Left ventricle myocardium inferior (tissue), 1 donor: ENCODE measurements at places on chromosomes 11 and 22.

- DNase-seq: no peak
Measured at GRCh38 chr11:100735949-100736675, 49.0 kb downstream of the ARHGAP42 start.

DNA sequence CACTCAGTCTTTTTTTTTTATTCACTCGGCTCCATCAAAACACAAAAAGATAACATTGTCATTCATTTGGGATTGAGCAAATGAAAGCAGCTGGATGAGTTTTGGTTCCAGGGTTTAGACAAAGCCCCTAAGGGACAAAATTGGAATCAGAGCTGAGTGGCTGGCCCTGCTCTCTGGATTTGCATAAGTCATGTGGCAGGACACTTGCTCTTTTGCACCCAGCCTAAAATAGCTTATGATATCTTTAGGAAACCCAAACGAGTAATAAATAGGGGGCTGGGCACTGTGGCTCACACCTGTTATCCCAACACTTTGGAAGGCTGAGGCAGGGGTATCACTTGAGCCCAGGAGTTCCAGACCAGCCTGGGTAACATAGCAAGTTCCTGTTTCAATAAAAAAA, 11.0 kb upstream of the TMEM121B start:
- peak; percentile 37 for DNase-seq

GRCh38 chr11:65433657-65434056, 11.1 kb downstream of the NEAT1 start:
- no peak for DNase-seq

- no peak for DNase-seq
Measured at GRCh38 chr11:10478066-10478465, 23.0 kb downstream of the AMPD3 start.

DNA sequence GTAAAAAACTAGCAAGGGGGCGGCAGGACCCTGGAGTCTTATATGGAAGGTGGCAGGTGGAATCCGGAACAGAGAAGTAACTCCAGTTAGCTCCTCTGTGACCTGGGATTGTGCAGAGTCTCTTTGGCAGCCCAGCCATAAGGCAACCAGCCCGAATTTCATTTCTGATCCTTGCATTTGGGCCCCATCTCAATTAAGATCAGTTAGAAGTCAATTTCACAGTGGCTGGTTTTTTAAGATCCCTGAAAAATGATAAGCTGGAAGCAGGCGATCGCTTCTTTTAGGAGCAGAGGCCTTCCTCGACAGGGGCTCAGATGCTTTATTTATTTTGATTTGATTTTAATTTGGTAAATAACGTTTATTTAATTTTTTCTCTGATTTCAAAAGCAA, 199.0 kb downstream of the TENM4 start:
- DNase-seq: no peak

DNA sequence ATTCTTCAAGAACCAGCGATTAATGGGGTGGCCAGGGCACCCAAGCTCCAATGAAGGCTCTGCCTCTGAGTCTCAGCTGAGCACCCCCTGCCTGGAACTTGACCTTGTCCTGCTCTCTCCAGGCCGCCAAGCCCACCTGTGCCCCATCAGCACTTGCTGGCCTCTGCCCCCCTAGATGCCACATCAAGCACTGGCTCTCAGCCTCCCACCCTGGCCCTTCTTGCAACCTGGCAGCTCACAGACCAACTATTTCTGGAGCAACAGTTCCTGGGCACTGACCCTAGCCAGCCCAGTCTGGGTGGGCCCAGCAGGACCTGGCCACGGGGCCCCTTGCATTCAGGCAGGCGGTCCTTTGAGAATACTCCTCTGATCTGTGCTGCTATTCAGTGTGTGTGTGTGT, 98.8 kb upstream of the PITPNB start:
- peak; percentile 9 for DNase-seq

DNA sequence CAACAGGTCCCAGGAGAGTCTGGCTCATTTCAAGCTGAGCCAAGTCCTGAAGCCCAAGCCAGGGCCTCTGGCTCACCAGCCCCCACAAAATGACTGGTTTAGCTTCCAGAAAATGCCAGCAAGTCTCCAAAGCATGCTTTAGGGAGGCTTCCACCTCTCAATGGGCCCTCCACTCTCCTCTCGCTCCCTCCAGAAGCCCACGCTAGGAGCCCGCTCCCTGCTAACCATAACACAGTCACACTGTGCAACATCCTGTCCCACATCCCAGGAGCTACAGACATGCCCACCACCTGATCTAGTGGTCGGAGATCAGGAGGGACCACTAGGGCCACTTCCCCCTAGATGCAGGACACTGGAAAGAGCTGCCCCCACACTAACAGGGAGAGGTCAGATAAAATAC, 6.9 kb downstream of the SULT4A1 start:
- no peak for DNase-seq

- DNase-seq: no peak
Measured at GRCh38 chr11:120391292-120391691, 55.1 kb downstream of the ARHGEF12 start.

- no peak for DNase-seq
Measured at GRCh38 chr11:14588681-14589080, 54.9 kb upstream of the PDE3B start.

DNA sequence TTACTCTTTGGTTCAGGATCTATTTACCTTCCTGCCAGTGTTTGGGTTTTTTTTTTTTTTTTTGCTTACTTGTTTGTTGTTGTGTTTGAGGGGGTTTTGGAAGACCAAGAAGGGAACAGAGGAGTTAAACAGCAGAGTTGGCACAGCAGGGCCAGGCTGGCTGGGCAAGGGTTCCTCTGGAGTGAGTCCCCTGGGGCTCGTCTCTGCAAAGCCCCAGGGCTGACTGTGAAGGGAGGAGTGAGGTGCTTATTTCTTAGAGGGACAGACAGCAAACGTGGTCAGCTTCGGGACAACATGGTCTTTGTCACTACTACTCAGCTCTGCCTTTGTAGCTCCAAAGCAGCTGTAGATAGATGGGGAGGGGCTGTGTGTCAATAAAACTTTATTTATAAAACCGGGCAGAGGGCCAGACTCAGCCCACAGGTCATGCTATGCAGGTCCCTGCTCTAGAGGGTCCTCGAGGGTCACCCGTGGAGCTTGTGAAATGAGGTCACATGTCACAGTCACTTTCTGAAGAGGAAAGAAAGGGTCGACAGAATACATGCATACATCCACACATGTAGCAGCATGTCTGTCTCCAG, 1404.7 kb downstream of the BRD1 start:
- DNase-seq: no peak

DNA sequence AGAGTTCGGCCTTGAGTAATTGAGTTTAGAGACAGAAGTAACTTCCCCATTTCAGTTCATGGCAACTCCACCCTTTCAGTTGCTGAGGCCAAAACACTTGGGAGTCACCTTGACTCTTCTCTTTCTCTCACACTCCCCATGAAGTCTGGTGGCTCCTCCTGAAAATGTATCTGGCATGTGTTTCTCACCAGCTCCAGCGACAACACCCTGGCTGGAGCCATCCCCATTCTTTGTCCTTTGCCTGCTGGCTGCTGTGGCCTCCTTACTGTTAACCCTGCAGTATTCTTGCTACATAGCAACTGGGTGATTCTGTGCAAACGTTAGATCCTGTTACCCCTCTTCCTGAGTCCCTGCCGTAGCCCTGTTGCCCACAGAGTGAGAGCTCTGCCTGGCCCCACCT, 23.8 kb downstream of the SLC6A5 start:
- DNase-seq: no peak

DNA sequence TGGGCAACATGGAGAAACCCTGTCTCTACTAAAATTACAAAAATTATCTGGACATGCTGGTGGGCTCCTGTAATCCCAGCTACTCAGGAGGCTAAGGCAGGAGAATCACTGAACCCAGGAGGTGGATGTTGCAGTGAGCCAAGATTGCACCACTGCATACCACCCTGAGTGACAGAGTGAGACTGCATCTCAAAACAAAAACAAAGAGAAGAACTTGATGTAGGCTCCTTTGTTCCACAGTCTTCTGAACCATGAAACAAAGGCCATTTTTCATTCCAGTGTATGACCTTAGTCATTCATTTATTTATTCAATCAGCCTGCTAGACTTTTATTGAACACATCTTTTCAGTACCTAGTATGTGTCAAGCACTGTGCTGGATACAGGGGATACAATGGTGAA, 369.6 kb downstream of the FAT3 start:
- no peak for DNase-seq

DNA sequence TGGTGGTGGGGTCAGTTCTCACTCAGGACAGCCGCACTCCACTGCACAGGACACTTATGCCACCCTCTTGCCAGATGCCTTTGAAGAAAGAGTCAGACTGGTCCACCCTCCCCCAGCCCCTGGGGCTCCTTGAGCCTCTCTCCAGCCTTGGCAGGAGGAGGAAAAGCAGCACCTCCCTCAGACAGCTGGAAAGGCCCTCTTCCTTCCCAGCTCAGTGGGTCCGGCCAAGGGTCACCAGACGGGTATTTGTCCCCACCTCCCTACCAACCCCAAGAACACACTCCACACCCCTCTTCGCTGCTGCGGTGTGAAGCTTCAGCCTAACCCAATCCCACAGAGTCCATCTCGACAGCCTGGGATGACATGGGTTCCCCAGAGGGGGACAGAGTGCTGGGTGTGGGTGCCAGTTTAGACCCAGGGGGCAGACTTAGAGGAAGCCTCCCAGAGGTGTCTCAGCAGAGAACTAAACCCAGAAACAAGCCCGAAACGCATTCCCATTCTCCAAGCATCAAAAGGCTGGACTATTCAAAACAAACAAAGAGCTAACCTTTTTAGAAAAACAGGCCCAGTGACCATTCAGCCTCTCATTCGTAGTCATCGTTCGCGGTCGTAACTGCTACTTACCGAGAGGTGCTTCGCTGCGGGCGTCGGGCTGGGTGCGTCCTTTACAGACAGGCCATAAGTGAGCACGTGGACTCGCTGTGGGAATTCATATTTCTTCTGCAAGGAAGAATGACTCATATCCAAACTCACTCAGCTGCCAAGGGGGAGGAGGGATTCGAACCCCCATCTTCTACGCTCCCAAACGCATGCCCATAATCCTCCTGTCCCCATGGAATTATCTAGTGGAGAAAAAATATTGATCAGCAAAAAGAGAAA, 57.5 kb upstream of the ANO1 start:
- peak; percentile 39 for DNase-seq

DNA sequence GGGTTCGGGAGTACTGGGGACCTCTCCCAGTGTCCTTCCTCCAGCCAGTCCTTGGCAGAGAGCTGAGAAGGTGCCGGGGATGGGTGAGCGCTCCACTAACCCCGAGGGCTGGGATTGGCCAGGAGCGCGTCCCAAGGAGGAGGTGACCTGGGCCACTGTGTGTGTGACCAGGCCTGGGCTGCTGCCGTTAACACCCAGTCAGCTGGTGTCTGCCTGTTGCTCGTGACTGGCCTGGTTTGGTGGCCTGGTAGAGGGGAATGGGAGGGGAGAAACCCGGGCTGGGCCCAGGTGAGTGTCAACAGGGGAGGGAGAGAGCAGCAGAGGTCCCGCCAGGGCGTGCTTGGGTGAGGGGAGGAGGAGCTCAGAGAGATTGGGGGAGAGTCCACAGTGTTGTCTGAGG, 29.9 kb upstream of the GRAMD4 start:
- peak; percentile 79 for DNase-seq

DNA sequence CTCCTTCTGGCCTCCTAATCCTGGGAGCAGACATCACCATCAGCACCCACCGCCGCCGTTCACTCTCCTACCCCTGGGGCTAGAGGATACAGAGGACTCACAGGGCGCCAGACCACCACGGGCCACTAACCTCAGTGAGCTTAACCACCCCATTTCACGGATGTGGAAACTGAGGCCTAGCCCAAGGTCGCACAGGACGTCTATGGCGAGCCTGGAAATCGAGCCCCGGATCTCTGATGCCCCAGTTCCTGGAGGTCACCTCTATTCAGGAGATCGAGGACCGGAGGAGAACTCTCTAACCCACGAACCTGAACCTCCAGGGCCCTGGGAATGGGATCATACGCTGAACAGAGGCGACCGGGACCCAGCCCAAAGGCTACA, 349 bp downstream of the TIMM10 start:
- DNase-seq: no peak

GRCh38 chr11:59184691-59185339, 12.9 kb downstream of the DTX4 start:
- DNase-seq: no peak

DNA sequence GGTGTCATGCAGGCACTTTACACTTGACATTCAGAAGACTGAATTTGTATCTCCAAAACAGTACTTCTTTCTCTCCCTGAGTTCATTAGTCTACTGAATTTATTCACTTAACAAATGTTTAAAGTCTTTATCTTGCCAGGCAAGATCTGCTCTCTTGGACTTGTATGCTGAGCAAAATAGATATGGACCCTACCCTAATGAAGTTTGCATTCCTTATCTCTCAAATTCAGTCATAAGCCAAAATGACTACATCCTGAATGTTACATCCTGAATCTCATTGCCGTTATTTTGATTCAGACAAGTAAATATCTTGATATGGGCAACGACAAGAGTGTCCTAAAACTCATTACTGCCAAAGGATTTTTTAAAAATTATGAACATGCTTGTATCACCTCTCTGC, 29.7 kb downstream of the FAR1 start:
- no peak for DNase-seq

- no peak for DNase-seq
Measured at GRCh38 chr11:13135385-13136271, 126.5 kb downstream of the RASSF10 start.

GRCh38 chr11:112156956-112157766, 6.7 kb downstream of the IL18 start:
- DNase-seq: no peak
